NCI-H1417 treated with DMSO at 0.1 percent for 48 hours (cell line): ENCODE measurements at places on chromosomes 4 and X.

- no peak for DNase-seq
Measured at GRCh38 chrX:10567136-10567535, 53.2 kb downstream of the MID1 start.

GRCh38 chr4:8316911-8317351 lies 47.4 kb downstream of the HTRA3 start:
- DNase-seq, result no peak

- no peak for DNase-seq
Measured at GRCh38 chrX:118062048-118062789, 54.4 kb downstream of the KLHL13 start.

- no peak for DNase-seq
Measured at GRCh38 chrX:2989565-2989964, 16.8 kb upstream of the ARSH start.

DNA sequence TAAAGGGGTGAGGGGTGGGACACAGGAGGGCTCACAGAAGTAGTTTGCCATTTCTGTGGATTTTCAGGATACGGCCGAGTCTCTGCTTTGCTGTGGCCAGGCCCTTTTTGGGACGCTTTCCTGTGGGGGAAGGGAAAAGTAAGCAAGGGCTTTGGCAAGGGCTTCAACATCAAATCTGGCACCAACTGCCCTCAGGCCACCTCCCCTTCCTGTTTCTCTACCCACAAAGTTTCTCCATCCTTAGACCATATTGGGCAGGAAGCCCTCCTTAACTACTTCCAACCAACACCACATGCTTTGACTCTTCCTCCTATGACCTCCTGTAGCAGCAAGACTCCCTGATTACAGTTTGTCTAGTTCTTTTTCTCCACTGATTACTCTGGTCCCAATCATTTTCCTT lies 105.1 kb downstream of the PHF8 start:
- no peak for DNase-seq
